ENCODE measurements at places on chromosomes 5 and 9.

GRCh38 chr9:115635680-115636383 is 517.8 kb upstream of the PAPPA start:
- DNase-seq: no peak

- no peak for DNase-seq
Measured at GRCh38 chr5:169637549-169638121, 560 bp downstream of the DOCK2 start.

- no peak for DNase-seq
Measured at GRCh38 chr9:4366591-4367330, 66.9 kb upstream of the GLIS3 start.

- no peak for DNase-seq
Measured at GRCh38 chr9:134936346-134937163, 18.8 kb upstream of the FCN1 start.

DNA sequence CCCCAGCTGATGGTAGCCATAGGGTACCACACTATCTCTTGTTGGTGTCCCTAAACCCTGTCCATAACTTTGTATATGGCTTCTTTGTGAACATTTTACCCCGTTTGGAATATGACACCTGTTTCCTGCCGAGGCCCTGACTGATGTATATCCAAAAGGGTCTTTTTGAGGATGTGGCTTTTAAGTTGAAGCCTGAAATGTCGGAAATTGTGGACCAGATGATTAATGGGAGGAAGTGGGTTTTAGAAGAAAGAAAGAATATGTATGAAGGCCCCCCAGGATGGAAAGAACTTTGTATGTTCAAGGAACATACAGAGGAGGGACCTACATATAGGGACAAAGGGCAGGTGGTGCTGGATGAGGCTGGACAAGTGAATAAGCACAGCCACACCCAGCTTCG is 16.7 kb upstream of the TNFSF8 start:
- no peak for DNase-seq

- no peak for DNase-seq
Measured at GRCh38 chr5:132979976-132980375, 16.5 kb upstream of the AFF4 start.

- no peak for DNase-seq
Measured at GRCh38 chr9:79984429-79985067, 412.8 kb downstream of the TLE4 start.

GRCh38 chr5:54390015-54390414 is 65.5 kb upstream of the HSPB3 start:
- DNase-seq: no peak

GRCh38 chr9:91222457-91222856 is 139.3 kb downstream of the AUH start:
- no peak for DNase-seq

GRCh38 chr9:35035851-35036701 is 36.3 kb downstream of the VCP start:
- DNase-seq: no peak
